Spleen (tissue), 13 donors: ENCODE measurements at places on chromosomes 2 and 18. TPM values are rescaled to one million over a fixed set of nuclear protein-coding genes. Genes with fewer than 3 reads are reported as not detected.

- H3K27me3 ChIP-seq = no peaks in the 10 kb centered on the region
Measured at GRCh38 chr2:186884587-186884986, 35.6 kb upstream of the ZSWIM2 start.

DNA sequence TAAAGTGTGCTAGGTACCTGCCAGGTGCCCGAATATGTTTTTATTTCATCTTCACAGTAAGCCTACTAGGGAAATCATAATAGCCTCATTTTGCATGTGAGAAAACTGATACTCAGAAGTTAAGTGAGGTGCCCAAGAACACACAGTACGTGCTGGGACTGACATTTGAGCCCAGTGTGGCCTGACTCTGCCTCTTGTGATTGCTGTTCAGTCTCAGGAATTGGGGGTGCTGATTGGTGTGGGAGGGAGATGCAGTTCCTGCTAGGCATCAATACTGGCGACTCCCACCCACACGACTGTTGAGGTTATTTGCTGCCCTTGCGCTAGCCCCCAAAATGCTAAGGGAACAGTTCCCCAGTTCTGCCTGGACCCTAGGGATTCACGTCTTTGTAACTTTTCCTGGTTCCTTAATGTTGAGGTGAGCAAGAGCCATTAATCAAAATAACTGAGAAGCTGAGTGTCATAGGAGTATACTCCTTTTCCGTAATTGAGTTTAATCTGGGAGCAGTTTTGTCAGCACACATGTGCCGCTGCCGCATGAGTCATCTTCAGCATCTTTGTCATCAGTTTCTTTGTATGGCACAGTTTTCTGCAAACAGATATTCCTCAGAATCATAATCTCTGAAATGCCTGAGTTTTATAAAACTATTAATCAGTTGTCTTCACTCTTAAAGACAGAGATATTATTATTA is 120.7 kb downstream of the NCK2 start:
- H3K27me3 ChIP-seq = no peaks in the 10 kb centered on the region
- H3K36me3 ChIP-seq = no peaks in the 10 kb centered on the region
- peaks cover 100% of the 10 kb centered on the region for H3K4me1 ChIP-seq
- H3K27ac ChIP-seq = peak overlapping the region; percentile 28
- no peak for DNase-seq

GRCh38 chr2:84276590-84277255 is 182.4 kb downstream of the SUCLG1 start:
- H3K27ac ChIP-seq = no peak overlapping the region
- no peaks in the 10 kb centered on the region for H3K4me1 ChIP-seq
- H3K27me3 ChIP-seq = no peaks in the 10 kb centered on the region
- no peak overlapping the region for H3K4me3 ChIP-seq
- no peaks in the 10 kb centered on the region for H3K36me3 ChIP-seq
- DNase-seq = no peak

GRCh38 chr2:214536625-214537024 is 125.8 kb downstream of the VWC2L start:
- H3K4me1 ChIP-seq = no peaks in the 10 kb centered on the region
- no peaks in the 10 kb centered on the region for H3K36me3 ChIP-seq
- DNase-seq = no peak
- H3K27me3 ChIP-seq = no peaks in the 10 kb centered on the region

DNA sequence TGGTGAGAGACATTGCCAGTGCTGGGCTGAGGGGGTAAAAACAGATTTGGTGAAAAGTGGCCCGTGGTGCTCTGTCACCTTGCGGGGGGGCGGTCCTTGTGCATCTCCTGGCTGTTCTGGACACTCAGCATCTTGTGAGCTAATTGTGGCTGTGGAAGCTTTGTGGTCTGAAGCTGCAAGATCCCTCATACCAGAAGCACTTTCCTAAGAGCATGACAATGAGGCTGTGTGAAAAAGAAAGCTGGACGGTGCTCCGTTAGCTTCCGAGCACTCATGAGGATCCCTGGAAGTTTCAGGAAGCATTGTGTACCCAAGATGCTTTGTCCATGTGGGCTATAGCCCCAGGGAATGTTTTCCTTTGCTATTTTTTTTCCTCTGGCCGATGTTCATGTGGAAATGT is 74.5 kb downstream of the CABLES1 start:
- H3K27ac ChIP-seq = no peak overlapping the region
- DNase-seq = no peak
- H3K27me3 ChIP-seq = no peaks in the 10 kb centered on the region
- no peak overlapping the region for H3K4me3 ChIP-seq

DNA sequence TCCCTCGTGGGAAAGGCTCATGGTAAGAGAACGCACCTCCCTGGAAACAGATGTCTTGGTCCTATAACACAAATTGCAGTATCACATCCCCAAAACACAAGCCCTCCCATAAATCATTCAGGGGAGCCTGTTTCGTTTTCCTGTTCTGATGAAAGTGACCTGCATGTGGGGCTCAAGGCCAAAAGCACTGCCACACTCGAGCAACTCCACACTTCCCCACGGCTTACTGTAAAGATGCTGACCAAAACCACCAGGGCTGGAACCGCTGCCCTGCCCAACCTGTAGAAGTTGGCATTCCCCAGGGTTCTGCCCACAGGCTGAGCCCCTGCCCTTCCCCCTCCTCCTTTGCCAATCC is 139.7 kb downstream of the BCL11A start:
- no peak for DNase-seq
- H3K4me1 ChIP-seq = peaks cover 26% of the 10 kb centered on the region
- H3K4me3 ChIP-seq = no peak overlapping the region

- H3K27ac ChIP-seq = peak overlapping the region; percentile 90
- peak overlapping the region; percentile 91 for H3K4me3 ChIP-seq
- H3K27me3 ChIP-seq = no peaks in the 10 kb centered on the region
- no peaks in the 10 kb centered on the region for H3K36me3 ChIP-seq
- DNase-seq = peak; percentile 82
Measured at GRCh38 chr2:202375033-202375608, 1.0 kb upstream of the BMPR2 start.

- no peaks in the 10 kb centered on the region for H3K36me3 ChIP-seq
- no peak for DNase-seq
- no peaks in the 10 kb centered on the region for H3K4me1 ChIP-seq
Measured at GRCh38 chr2:150125188-150125587, 362.3 kb downstream of the RND3 start.

- H3K27me3 ChIP-seq = no peaks in the 10 kb centered on the region
- H3K27ac ChIP-seq = no peak overlapping the region
- DNase-seq = no peak
- no peak overlapping the region for H3K4me3 ChIP-seq
Measured at GRCh38 chr2:100237770-100238169, 84.5 kb downstream of the LONRF2 start.

LOXHD1 gene
- total RNA-seq = 2.1 TPM
